Stimulated activated CD4-positive, alpha-beta T cell treated with anti-CD3 and anti-CD28 coated beads, Interleukin-12 subunit alpha, Interleukin-12 subunit beta, amount 100 ng/mL, for 24 hours (primary cell): ENCODE measurements at places on chromosomes 16 and 17.
A peak's percentile ranks its signal among the peaks of the same experiment; 100 is the strongest.

DNA sequence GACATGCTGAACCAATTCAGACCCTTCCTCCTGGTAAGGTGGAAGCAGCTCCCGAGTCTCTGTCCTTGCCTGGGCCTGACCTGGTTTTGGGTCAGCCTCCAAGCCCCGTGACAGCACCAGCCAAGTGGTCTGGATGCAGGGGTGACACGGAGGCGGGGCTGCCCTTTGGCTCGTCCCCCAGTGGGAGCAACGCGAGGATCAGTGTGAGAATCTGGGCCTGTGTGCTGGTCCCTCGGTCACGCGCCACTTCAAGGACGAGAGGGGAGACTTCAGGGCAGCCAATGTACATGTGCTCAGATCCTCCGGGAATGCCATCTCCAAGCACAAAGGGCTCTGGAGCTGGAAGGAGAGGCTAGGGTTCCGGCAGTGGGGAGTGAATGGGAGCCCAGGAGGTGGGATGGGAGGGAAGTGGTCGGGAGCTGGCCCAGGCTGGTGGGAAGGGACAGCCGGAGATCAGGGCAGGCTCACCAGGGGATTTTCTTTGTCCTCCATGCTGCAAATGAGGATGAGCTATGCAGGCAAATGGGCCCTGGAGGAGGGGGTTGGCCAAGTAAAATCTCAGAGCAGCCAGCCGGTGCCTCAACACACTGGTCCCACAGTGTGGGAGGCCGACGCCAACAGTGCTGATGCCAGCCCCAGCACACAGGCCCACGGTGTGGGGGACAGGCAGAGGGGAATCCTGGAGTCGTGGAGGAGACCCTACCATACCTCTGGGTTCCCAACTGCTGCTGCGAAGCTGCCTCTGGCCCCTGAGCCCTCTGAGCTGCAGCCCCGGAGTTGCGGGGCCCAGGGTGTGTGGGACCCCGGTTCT, 4.2 kb upstream of the NDRG4 start:
- no peak for DNase-seq

DNA sequence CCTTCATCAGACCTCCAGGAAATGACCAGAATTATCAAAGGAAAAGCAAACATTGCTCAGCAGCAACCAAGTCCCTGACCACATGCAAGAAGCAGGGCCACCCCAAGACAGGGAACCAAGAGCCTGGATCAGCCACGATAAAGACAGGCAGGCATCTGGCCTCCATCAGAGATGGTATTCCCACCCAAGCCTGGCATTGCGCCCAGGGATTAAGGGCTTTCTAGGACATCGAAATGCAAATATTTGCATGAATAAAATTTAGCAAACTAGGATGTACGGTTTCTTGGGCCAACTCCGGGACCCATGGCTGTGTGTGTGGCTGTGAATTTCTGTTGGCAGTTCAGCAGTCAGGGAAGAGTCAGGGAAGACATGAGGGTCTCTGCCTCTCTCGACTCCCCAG, 241.4 kb upstream of the DYNLRB2 start:
- DNase-seq = no peak

DNA sequence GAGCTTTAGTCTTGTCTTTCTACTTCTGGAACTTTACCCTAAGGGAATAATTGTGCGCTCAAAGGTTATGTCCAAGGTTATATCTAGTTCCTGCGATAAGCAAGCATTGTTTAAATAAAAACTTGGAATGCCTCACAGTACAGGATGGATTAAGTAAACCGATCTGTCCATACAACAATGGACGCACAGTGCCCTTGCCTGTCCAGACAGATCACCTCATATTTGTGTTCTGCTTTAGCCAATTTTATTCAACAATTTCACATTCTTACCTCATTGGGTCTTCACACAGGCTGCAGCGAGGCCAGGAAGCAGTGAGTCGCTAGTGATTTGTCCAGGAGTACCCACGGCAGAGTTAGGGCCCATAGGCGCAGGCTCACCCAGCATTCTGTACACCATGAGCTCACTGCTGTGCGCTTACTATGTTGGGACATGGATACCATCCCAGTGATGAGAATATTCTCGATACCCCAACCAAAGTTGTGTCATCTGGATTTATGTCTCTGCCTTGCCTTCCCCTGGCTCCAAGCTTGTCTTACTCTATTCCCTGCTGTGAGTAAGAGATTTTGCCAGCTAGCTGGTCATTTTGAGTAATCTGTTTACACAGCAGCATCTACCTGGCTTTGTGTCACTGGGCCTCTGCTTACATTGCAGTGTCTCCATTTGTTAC, 39.8 kb downstream of the USP43 start:
- no peak for DNase-seq

GRCh38 chr17:47213540-47213939, 4.4 kb downstream of the MYL4 start:
- DNase-seq = no peak

DNA sequence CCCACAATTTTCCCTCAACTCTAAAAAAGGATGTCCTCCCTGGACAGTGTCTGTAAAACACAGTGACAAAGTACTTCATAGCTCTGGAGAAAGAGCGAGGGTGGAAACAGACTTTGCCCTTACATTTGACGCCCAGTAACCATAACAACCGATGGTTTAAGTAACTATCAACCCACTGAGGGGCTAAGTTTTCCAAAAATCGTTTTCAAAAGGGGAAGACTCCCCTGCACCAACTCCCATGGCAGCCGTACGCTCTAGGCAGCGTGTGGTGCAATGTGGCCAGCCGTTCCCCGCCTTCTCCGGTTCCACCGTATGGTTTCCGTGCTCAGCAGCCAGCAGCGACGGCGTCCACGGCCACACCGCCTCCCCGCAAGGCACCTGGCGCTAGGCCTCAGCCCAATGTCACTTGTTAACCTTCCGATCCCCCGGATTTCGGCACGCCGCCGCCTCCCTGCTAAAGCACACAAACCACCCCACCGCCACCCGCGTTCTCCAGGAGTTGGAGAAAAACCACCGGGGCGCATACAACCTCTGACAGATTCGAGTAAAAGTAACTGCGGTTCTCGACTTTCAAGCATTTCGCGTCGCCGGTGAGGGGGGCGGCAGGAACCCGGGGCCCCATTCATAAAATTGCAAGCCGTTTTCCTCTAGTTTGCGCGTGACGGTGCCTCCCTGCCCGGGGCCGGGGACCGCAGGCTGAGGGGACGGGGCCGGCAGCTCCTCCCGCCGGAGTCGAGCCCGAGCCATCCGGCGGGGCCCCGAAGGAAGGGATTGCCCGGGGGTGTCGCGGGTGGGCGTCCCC, 661 bp downstream of the TEX2 start:
- peak; percentile 51 for DNase-seq

GRCh38 chr17:44118427-44119050, 4.9 kb downstream of the HDAC5 start:
- DNase-seq = no peak

DNA sequence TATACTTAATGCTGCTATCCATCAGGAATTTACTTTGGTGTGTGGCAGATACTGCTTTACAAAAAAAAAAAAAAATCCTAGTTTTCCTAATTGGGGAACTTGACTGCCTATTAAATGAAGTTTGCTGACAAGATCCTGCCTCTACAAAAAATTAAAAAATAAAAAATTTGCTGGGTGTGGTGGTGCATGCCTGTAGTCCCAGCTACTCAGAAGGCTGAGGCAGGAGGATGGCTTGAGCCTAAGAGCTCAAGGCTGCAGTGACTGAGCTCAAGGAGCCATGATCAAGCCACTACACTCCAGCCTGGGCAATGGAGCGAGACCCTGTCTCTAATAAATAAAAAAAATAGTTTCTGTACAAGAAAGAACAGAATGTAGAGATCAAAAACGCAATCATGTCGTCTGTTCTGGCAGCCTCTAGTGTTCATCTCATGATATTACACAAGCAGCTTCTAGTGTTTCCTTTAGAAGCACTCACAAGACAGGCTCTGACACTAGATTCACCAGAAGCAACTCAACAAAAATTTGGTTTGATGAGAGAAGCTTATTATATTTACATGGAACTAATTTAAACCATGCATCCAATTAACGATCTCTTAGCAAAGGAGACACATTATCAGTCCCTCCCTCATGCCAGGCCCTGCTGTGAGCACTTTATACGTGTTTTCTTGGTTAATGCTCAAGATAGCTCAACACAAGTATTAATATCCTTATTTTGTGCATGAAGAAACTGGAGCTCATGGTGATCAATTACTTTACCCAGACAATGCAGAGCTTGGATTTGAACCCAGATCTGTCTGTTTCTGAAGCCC, 6.8 kb upstream of the KRTAP17-1 start:
- DNase-seq = no peak

DNA sequence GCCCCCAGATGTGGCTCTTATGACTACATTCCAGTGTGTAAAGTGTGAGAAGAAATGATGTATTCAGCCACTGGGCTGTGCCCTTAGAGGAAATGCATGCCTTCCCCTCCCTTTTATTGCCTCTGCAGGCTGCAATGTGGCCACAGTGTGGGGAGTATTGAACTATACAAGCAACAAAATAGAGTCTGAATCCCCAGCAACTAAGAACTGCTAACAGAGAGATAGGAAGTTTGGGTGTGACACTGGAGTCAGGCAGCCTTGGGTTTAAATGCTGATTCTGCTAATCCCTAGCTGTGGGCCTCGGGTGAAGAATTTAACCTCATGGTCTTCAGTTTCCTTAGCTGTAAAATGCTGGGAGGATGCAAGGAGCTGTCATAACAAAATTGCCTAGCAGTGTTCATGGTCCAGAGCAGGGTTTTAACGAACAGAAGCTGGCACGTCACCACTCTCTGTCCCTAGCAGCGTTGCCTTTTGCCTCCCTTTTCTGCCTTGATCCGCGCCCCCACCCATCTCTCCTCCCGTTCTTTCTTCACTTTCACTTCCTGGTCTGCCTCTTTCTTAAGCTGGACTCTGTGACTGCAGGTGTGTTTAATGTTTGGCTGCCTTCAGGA, 50.3 kb downstream of the KPNA2 start:
- DNase-seq = no peak

GRCh38 chr17:37720989-37721388, 23.9 kb downstream of the HNF1B start:
- DNase-seq = no peak

DNA sequence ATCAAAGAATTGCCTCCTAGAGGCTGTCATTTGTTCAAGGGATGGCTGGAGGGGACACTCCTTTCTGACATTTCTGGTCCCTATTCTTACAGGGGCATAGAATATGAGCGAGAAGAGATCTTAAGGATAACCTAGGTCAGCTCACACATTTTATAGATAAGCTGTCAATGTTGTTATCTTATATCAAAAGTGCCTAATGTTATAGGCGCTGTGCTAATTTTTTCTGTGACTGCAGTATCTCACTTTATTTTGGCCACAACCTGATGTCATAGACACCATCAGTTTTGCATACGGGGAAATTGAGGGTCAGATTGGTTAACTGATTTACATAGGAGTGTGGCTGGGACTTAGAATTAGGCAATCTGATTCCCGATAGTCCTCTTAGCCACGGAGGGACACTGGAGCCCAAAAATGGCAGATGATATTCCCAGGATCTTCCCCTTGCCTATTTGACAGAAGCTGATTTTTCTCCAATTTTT, 1.2 kb downstream of the CPD start:
- no peak for DNase-seq

DNA sequence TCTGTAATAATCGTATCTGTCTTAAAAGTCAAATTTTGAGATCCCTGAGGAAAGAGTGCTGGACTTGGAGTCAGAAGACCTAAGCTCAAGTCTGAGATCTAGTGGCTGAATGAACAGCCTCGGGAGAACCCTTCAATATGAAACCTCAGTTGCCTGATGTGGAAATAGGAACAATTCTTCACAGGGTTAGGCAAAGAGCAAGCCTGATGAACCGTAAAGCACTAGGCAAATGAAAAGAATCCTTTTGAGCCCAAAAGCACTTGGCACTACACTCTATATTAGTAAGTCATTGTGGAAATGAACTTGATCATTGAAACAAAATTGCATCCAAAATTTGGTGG, 20.2 kb downstream of the TXNDC11 start:
- no peak for DNase-seq

DNA sequence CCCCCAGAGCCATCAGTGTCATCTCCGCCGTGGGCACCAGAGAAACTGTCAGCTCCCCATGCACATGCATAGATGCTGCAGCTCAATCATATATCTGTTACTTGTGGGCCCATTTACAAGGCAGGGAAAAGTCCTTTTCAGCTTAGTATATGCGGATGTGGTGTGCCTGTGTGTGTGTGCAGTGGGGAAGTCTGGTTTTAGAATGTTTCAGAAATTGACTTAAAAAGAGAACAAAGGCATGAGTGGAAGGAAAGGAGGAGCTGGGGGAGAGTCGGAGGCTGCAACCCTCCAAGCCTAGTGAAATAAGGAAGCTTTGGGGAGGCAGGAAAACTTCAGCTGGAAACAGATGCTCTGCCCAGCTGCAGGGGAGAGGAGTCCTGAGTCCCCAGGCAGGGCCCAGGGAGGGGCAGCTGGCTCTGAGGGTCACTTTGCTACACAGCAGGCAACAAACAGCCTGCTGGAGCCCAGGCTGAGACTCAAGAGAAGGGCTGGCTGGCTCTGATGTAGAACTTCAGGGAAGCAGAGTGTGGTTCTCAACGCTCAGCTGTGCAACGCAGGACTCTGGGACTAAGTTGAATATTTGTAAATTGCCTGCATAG, 11.1 kb upstream of the CD300LD start:
- no peak for DNase-seq

- DNase-seq = no peak
These were observed 41.6 kb downstream of the EPN2 start for GRCh38 chr17:19278729-19279128.

- no peak for DNase-seq
These were observed 8.4 kb upstream of the MTSS2 start for GRCh38 chr16:70694088-70694867.

GRCh38 chr16:79914961-79915720, 314.6 kb upstream of the MAF start:
- DNase-seq = no peak

DNA sequence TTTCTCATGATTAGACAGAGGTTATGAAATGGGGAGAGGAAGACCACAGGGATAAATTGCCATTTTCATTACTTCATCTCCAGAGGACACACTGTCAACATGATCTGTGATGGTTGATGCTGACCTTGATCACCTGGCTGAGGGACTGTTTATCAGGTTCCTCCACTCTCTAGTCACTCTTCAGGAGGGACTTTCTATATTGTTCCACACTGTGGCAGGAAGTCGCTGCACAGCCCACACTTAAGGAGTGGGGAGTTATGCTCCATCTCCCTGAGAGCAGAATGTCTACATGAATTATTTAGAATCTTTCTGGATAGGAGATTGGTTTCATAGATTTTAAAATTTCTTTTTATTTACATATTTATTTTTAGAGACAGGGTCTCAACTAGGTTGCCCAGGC, 46.7 kb downstream of the CYB5B start:
- DNase-seq = no peak

DNA sequence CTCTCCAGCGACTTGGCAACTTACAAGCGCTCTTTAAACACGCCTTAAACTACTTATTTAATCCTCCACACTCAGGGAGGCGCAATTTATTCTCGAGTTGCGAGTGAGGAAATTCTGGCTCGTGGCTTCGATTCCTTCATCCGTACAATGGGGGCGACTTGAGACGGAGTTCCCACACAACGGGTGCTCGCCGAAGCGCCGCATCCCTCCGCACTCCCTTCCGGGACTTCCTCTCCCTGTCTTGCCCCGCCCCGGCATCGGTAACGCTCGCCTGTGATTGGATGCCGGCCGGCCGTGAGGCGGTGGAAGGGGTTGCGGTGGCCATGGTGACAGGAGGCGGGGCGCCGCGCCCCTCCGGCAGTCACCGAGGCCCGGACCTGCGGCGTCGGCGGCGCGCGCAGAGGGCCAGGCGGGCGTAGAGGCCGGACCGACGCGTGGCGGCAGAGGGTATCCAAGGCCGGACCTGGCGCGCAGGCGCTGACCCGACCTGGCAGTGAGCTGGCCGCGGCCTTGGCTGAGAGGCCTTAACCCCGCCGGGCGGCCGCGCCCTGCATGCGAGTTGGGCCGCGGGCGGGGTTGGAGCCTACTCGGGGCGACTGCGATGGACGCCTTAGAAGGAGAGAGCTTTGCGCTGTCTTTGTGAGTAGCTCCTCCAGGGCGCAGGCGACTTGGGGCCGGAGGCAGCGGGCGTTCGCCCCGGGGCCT, at the start of gene ARL2BP:
TSS of gene ARL2BP (plus strand) at position 493 of the 705 bp plus-strand sequence. CDS start at position 602, 109 bp downstream.
- DNase-seq = peak; percentile 97
